ENCODE measurements at places on chromosomes 6 and 20.

- DNase-seq = no peak
These were observed 62.2 kb downstream of the SYNJ2 start for GRCh38 chr6:158043586-158044524.

DNA sequence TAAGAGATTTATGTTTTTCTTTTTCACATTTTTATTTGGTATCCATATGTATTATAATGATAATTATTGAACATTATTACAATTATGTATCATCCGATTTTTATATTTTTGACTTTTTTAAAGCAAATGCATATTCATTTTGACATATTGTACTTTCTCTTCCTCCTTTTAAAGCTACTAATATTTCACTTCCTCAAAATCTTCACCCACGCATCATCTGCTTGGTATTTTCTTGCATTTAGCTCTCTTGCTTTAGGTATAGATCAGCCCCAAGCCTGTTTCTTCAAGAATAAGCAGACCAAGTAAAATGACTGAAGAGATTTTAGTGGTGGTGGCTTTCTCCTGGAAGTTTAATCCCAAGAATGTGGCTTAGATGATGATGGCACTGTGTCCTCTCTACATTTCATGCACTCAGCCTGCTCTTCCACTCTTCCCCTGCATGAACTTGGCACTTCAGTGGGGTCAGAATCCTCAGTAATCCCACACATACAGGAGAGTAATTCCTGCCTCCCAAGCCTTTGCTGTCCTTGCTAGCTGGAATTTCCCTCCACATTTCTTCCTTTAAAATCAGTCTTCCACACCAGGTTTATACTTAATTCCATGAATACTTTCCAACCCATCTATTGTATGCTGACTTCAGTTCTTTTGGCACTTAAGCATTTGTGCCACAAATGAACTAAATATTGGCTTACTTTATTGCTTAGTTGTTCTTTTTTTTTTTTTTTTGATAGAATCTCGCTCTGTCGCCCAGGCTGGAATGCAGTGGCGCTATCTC lies 8.2 kb downstream of the NCOA7 start:
- peak; percentile 7 for DNase-seq

GRCh38 chr20:57953638-57954037 lies 243.8 kb upstream of the PMEPA1 start:
- DNase-seq = no peak

GRCh38 chr6:72936766-72937559 lies 288.3 kb downstream of the KHDC1L start:
- DNase-seq = no peak

- no peak for DNase-seq
These were observed at the start of gene IL20RA for GRCh38 chr6:137044366-137045221. Gene IL20RA (minus strand): TSS chr6:137044965. CDS start chr6:137044728, 237 bp downstream.
